Urinary bladder (tissue), 4 donors: ENCODE measurements at places on chromosomes 13 and 19. TPM values are rescaled to one million over a fixed set of nuclear protein-coding genes. Genes with fewer than 3 reads are reported as not detected.

Gene CILP2
- total RNA-seq, result 0.32 TPM

Gene PRR12
- total RNA-seq, result 4.2 TPM

Gene ONECUT3
- not detected for total RNA-seq

DNA sequence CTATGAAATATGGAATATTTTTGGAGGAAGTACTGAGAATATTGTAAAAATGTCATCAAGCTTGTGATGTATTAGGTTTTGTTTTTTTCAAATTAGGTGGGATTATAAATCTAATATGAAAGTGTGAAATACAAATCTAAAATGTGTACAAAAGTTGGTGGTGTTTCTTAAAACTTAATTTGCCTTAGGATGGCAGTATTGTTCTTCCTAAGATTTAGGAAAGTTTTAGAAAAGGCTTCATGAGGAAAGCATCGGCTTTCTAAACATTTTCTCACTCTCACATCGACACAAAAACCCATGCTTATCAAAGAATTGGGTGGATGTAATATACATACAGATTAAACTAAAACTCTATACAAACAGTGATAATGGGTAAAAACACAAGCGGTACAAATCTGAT lies 972.0 kb upstream of the PCDH20 start:
- DNase-seq, result no peak

DNA sequence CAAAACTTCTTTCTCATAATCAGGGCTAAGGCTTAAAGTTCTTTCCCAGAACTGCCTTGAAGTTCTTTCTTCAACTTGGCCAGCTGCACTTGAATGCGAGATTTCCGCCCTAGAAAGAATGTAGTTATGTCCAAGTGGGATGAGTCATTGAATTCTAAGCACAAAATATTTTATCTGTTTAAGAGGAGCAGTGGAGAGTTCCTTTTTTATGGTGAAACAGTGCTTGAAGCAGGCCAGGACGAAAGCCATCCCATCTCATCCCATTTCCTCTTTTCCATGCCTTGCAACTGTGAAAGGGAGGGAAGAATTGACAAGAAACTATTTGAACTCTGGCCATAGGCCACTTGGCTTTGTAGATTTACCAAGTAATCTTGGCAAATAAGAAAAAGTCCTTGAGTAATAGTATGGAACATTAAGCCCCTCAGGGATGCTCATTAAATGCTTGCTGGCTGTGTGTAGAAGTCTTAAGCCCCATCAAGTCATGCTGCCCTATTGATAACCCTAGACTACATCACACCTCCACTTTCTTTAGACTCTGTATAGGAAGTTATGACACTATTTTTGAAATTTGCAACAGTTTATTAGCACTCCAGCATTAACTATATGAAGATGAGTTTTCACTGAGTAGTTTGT lies 174.5 kb downstream of the KCTD12 start:
- peak; percentile 74 for DNase-seq

GRCh38 chr19:39209196-39209595 lies 5.1 kb upstream of the SYCN start:
- DNase-seq, result no peak

DNA sequence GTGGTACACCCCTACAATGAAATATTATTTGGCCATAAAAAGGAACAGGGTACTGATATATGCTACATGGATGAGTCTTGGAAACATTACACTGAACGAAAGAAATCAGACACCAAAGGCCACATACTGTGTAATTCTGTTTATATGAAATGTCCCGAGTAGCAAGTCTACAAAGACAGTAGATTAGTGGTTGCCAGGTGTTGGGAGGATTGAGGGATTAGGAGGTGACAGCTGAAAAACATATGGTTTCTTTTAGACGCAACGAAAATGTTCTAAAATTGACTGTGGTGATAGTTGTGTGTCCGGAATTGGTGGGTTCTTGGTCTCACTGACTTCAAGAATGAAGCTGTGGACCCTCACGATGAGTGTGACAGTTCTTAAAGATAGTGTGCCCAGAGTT lies 35.1 kb downstream of the IL17D start:
- no peak for DNase-seq

DNA sequence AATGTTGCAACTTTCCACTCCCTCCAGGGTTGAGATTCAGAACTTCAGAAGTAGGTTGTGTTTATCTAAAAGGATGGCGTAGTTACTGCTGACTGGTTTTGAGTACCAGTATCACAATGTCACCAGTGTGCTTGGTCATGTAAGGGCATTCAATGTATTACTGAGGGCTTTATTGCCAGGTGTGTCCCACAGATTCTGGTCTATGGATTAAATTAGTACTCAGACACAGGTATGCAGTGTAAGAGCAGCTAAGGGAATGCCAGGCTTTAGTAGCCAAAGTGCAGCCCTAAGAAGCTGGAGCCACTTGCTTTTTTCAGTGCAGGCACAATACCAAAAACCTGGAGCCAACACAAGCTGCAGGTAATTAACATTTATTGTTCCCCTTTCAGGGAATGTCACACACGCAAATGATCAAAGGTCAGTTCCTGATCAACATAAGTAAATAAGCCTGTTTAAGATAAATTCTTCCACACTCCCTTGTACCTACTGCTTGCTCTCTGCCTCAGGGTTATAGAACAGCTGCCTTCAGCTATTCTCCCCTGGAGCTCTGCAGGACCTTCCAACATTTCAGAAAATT lies 130.1 kb upstream of the ZNF91 start:
- no peak for DNase-seq

- DNase-seq, result no peak
These were observed 1420.8 kb upstream of the SLC10A2 start for GRCh38 chr13:104487006-104487405.

DNA sequence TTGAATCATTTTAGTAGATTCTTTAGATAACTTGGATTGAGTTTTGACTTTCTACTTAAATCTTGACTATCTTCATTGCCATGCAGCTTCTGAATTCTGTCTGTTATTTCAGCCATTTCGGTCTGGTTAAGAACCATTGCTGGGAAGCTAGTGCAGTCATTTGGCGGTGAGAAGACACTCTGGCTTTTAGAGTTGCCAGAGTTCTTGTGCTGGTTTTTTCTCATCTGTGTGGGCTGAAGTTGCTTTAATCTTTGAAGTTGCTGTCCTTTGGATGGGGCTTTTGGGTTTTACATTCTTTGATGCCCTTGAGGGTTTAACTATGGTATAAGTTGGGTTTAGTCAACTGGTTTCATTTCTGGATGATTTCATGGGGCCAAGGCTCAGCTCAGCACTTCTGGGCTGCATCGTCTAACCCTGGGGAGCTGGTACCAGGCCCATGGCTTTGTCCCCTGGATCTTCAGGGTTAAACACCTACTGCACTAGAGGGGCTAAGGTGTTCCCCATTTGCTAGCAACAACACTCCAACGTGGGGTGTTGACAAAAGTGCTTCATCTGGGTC lies 10.0 kb upstream of the IGFL2 start:
- no peak for DNase-seq

GRCh38 chr13:99911069-99911964 lies 60.2 kb downstream of the ZIC5 start:
- no peak for DNase-seq

- peak; percentile 72 for DNase-seq
These were observed 61.4 kb downstream of the RFX2 start for GRCh38 chr19:6048793-6049405.

DNA sequence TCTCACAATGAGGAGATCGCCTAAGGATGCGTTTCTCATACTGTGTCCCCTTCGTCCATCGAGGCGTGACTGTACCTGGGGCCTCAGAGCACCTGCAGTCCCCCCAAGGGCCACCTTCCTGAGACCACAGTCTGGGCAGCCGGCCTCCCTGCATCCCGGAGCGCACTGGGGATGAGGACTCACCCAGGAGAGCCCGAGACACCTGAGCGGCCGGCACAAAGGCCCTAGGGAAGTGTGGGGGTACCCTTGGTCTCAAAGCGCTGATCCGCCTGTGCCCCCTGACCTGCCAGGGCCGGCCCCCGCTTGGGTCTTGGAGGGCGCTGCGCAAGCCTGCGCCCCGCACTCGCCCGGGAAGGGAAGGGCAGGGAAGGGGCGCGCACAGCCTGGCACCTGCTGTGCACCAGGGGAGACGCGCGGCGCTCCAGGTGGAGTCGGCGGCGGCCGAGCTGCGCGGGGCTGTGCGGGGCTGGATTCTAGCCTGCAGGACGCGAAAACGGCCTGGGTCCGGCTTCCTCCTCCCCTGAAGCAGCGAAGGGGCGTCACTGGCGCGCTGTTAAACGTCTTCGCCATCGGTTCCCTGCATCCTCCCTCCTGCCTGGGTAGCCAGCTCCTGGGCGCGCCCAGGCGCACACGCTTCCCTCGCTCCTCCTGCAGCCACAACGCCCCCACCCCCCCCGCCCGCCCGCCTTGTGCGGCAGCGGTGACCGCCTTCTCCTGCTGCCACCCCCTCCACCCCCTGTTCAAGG lies 13.6 kb upstream of the USP29 start:
- DNase-seq, result no peak

DNA sequence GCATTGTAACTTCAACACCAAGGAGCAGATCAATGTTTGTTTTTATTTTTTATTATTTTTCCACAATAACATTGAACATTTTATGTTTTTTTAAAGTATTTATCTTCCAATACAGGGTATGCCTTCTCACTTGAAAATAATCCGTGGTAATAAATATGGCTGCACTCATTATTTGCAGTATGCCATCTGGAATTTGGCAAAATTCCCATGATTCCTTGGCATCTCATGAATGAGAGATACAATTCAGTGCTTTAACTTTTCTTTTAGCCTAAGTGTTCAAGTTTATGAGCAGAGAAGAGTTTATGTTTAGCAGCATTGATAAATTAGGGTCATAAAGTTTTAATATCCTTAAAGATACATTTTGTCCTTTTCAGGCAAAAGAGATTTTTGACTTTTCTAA lies 1109.6 kb upstream of the ATXN8OS start:
- DNase-seq, result no peak

DNA sequence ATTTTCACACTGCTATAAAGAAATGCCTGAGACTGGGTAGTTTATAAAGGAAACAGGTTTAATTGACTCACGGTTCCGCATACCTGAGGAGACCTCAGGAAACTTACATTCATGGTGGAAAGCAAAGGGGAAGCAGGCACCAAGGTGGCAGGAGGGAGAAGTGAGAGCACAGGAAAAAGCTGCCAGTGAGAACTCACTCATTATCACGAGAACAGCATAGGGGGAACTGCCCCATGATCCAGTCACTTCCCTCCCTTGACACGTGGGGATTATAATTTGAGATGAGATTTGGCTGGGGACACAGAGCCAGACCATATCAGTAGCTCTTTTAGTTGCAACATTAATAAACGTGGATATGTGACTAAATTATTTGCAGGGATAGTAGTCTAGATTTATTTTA lies 4.3 kb upstream of the KCTD4 start:
- DNase-seq, result no peak

- peak; percentile 89 for DNase-seq
These were observed at the start of gene FBXW9 for GRCh38 chr19:12696366-12697335. Gene FBXW9 (minus strand): TSS chr19:12696631. CDS start chr19:12696581, 50 bp downstream.

DNA sequence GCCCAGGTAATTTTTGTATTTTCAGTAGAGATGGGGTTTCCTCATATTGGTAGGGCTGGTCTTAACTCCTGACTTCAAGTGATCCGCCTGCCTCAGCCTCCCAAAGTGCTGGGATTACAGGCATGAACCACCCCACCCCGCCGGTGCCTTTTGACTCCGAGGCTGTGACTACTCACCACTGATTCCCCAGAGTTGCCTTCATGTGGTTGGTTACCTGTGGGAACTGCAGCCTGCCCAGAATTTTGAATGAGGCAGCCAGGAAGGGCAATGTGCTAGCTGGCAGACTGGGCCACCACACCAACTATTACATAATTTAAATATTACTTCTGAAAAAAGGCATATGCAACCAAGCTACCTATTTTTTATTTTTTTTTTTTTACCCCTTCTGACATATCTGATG lies 42.8 kb downstream of the N4BP2L2 start:
- DNase-seq, result no peak

DNA sequence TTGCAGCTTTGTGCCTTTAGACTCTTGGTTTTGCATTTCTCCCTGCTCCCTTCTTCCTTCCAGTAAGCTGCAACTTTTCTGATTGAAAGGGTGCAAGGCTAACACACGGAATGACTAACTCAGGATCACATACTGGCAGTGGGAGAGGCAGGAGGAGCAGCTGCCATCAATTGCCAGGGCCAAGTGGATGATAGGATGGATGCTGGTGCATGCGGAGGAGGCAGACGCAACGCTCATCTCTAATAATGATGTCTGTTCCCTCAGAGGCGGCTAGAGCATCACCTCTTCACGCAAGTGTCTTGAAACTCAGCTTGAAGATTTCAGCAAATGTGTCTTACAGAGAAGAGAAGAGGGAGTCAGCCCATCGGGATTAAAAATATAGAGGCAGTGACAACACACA lies 49.5 kb upstream of the TPM4 start:
- DNase-seq, result no peak

GRCh38 chr13:92177966-92178365 lies 779.5 kb downstream of the GPC5 start:
- no peak for DNase-seq

- no peak for DNase-seq
These were observed 534 bp upstream of the GEMIN7 start for GRCh38 chr19:45078390-45079062.

GRCh38 chr13:25682276-25682675 lies 310.5 kb downstream of the ATP8A2 start:
- DNase-seq, result no peak

DNA sequence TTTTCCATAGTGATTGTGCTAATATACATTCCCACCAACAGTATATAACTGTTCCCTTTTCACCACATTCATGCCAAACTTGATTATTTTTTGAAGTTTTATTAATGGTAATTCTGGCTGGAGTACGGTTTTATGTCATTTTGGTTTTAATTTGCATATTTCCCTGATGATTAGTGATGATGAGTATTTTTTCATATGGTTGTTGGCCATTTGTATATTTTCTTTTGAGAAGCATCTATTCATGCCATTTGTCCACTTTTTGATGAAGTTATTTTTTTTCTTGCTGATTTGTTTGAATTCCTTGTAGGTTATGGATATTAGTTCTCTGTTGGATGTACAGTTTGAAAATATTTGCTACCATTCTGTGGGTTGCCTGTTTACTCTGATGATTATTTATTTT lies 484.4 kb upstream of the SPRY2 start:
- no peak for DNase-seq
